ENCODE measurements at places on chromosomes 12 and 14.

DNA sequence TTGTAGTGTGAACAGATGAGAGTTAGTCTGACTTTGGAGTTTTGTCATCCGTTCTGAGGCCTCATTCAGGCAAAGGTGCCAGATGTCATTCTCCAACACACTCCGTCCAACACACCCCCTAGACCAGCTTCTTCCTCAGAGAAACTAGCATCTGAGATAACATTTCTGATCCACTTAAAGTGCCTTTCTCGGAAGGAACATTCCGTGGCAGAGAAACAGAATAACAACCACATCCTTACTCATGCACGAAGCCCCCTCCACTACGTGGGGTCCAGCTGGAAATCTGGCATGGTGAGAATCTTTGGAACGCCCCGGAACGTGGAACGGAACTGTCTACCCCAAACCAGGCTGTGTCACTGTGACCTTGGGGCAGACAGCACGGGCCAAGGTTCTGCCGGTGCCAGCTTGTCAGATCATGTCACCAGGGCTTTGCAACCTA, 17.0 kb upstream of the BCL7A start:
- DNase-seq, result no peak

- DNase-seq, result no peak
Measured at GRCh38 chr14:59293935-59294661, 105.6 kb downstream of the DAAM1 start.

- no peak for DNase-seq
Measured at GRCh38 chr14:89540009-89540829, 123.2 kb upstream of the FOXN3 start.

DNA sequence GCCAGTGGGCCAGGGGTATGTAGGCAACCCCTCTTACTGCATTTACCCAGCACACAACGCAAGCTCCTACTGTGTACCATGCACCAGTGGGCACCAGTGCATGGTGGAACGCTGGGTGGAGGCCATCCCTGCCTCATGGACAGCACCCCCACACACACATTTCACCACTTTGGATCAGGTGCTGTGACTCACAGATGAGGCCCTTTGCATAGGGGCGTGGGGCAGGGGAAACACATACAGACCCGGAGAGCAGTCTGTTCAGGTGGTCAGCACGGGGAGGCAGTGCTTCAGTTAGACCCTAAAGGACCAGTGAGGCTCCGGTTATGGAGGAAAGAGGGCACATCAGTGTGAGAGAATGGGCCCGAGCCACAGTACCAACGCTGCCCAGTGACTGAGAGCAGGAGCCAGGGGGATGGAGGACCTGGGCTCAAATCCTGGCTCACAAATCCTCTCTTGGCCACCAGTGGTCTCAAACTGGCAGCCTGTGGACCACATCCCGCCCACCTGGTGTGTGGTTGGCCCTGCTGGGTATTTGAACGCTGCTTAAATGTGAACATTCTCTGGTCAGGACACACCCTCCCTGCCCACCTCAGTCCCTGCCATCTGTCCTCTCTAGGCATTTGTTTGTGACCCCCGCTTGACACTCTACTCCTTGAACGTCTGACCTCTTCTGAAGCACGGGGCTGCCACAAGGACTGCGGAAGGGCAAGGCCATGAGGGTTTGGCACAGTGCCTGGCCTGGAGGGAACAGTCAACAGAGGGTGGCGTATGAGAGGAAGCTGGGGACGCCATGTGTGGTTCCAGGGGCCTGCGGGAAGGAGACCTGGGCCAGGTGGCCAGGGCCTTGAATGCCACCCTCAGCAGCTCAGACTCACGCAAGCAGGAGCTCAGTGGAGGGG, 46.7 kb downstream of the FAM222A start:
- DNase-seq, result no peak

GRCh38 chr14:53532853-53533252, 379.7 kb upstream of the DDHD1 start:
- no peak for DNase-seq

DNA sequence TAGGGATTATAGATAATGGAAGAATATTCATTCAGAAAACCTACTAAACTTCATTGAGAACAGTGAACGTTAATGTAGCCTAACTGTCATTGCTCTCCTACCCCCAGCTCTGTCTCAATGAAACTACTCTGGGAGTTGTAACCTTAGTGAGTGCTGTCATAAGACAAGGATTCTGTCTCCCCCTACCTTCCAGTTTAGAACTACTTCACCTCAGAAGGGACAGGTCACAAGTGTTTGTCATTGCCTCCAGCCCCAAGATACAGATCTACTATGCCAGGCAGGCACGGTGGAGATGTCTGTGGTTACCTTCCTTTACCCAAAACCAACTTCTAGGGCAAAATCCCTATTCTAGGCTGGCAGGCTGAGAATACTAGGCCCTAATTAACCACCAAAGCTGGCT, 833.1 kb upstream of the SEL1L start:
- no peak for DNase-seq

DNA sequence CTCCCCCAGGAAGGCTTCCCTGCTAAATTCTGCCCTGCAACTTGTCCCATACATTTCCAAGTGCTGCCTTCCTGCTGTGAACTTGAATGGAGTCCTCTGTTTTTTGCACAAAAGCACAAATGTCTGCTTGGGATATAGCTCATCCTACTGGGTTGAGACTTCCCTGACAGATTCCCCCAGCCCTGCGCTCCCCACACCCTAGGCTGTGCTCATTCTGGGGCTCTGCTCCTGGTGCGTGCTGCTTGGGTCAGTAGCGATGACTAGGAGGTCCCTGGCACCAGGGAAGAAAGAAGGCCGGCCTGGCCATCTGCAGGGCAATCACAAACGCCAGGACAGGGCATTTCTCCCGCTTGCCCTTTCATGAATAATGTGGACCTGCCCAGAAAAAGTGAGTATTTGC, 29.2 kb upstream of the FKBP4 start:
- no peak for DNase-seq

DNA sequence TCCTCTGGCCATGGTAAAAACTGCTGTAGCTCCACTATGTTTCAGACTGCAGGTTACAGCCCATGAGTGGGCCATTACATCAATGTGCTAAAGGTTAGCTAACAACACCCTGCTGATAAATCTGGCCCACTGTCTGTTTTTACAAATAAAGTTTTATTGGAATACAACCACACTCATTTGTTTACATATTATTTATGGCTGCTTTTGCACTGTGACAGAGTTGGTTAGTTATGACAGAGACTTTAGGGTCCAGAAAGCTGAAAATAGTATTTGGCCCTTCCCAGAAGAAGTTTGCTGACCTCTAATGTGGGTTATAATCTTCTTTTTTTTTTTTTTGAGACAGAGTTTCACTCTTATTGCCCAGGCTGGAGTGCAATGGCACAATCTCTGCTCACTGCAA, 134.2 kb upstream of the PWP1 start:
- no peak for DNase-seq

GRCh38 chr14:77148510-77149231, 7.1 kb upstream of the ZDHHC22 start:
- DNase-seq, result no peak

Measured in stimulated activated CD4-positive, alpha-beta T cell treated with anti-CD3 and anti-CD28 coated beads, Interleukin-2, amount 100 ng/mL, for 24 hours (primary cell).